RWPE1 (cell line): ENCODE measurements at places on chromosomes 13 and 19.

DNA sequence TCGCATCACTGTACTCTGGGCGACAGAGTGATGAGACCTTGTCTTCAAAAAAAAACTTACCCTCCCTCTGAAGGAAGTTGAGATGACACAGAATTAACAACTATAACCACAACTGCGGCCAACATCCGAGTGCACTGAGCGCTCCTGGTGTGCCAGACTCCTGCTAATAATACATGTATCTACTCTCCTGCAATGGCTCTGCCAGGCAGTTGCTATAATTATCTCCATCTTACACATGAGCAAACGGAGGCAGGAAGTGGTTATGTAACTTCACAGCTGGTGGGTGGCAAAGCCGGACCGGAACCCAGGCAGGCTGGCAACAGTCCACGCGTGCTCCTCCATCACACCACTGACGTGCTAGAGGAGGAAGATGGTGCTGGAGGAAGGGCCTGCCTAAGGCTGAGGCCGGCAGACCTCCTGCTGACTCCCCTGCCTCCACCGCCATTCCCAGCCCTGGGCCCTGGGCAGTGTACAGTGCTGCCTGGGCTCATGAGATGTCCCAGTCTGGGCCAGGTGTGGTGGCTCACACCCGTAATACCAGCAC lies 12.6 kb downstream of the XRCC1 start:
- no peak for DNase-seq

DNA sequence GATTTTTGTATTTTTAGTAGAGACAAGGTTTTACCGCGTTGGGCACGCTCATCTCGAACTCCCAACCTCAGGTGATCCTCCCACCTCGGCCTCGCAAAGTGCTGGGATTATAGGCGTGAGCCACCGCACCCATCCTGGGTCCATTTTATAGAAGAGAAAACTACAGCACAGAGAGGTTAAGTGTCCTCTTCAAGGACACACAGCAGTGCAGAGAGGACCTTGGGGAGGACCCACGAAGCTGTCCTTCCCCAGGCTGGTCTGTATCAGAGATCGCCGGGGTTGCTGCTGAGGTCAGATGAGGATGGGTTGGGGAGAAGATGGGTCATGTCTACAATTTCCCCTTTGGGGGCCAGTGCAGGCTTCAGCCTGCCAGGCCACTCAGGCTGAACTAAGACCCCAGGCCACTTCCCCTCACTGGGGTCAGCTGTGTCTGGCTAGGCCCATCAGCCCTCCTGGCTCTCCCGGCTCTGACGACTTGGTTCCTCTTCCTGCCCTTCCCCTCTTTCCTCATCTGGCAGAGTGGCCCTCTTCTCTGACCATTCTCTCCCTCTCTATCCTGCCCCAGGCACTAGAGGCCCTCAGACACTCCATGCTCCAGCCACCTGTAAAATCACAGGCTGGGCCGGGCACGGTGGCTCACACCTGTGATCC lies 9.6 kb downstream of the MYO1F start:
- no peak for DNase-seq

- no peak for DNase-seq
Measured at GRCh38 chr13:99022941-99023340, 45.1 kb upstream of the DOCK9 start.

- DNase-seq = no peak
Measured at GRCh38 chr19:28595722-28596480, 617.0 kb downstream of the UQCRFS1 start.

- DNase-seq = no peak
Measured at GRCh38 chr19:35435896-35436295, 12.2 kb upstream of the FFAR2 start.

DNA sequence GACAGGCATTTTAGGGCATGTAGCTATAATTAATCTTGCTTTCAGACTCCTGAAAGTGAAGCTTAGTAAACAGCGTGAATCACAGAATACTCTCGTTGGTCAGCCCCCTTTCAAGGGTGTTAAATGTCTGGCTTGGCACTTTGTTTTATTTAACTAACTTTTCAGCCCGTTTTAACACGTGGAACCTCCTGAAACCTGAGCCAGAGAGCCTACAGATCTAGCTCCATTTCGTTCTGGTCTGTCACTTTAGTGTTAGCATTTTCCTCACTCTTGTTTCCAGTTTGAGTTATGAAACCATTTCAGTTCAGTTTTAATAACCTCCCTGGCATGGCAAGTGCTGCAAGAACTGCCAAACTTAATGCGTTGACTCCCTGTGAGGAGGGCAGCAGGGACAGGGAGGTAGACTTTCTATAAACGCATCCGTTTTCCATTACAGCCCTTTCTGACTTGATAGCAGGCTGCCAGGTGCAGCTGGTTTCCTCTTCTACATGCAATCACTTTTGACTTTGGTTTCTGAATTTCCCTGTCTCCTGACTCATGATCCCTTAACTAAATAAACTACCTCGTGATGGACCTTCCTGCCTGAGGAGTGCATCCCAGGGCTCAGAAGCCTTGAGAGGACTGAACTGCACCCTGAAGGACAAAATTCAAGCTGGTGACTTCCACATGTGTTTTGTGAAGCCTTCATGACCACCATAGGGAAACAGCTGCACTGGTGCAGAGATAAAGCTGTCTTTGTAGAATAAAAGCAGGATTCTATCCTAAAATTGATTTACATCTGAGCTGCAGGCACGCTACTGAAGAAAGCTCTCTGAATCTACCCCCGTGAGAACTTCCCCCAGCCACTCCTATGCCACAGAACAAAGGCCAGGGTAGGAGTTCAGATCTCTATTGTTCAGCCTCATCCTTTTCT lies 192.6 kb downstream of the DLEU7 start:
- no peak for DNase-seq

DNA sequence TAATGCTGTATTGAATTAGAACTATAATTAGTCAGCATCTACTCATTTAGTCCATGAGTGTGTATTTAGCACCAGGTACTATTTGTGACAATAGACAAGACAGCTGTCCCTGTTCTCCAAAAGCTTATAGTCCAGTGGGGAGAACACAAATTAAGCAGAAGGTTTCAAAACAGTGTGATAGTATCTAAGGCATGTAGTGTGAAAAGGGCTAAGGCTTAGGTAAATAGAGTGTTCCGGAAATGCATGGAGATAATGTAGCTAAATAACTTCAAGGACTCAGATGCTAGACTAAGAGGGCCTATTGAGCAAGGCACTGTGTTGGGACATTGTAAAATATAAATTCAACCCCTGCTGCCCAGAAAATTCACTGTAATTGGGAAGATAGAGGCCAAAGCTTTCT lies 144.1 kb upstream of the MIR17HG start:
- DNase-seq = no peak

DNA sequence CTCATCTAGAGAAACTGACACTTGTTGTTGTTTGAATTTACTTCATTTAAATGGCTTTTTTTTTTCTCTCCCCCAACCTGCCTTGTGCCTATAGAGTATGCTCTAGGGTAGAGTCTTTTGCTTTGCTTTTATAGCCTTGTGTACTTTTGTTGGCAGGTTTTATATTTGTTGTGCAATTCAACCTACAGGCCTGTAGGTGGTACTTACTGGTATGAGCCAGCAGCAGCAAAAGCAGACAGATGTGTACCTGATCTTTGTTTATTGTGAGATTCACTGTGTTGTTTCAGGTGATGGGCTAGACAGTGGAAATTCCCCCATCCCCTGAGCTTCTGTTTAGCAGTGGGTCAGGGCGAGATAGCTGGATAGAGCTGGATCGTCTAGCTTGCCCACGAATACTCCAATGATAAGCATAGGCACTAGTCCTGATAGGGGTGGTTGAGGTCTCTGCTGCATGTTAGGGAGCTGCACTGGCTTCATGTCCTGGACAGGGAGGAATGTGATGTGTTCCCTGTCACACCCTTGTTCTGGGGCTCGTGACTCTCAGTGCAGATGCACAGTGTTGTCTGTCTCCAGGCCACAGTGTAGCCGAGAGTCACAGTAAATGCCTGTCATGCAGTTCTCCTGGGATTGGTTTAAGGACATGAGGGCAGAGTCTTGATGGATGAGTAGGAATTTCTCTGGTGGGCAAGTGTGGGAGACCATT lies 21.3 kb downstream of the DNAJC3 start:
- no peak for DNase-seq

DNA sequence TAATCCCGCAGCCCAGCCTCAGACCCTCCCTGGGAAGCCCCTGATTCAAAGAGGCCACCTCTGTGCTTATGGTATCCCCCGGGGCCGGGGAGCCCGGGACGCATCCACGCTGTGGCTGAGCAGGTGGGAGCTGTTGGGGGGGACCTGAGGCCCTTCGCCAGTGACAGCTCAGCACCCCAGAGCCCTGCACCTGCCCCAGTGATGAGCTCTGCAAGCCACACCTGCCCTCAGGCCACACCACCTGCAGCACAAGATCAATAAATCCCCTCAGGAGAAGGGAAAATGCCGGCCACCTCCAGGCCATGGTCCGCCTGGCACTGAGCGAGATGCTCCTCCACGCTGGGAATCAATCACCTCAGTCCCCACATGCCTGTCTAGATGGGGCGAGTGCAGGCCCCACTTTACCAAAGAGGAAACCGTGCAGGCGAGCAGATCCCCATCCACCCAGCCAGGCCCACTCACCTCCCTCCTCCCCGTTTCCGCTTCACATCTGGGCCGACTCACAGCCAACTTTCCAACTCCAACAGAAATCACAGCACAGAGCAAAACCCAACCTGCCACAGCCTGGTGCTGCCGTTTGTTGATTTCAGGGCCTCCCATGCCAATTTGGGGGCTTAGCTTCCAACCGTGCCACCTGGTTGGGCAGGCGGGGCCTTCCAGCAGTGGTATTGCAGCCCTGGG lies 12.8 kb downstream of the MOB3A start:
- no peak for DNase-seq

DNA sequence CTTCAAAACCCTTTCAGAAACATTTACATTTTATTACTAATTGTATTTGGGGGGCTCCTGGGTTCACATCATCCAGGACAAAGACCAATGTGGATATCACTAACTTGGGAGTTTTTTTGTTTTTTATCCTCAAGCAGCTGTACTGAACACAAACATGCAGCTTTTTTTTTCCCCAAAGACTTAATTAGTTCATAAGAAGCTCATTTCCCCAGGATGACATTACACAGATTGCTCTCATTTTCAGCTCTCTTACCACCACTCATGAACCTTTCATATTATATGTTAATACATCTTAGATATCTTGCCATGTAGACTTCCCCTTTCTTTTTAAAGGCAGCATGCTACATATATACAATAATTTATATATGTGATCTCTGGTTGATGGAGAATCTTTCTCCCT lies 118.7 kb upstream of the MAB21L1 start:
- DNase-seq = no peak

- no peak for DNase-seq
Measured at GRCh38 chr19:46926170-46927071, 65.6 kb downstream of the ARHGAP35 start.

- peak; percentile 74 for DNase-seq
Measured at GRCh38 chr19:12647490-12648071, 19.0 kb downstream of the MAN2B1 start.

DNA sequence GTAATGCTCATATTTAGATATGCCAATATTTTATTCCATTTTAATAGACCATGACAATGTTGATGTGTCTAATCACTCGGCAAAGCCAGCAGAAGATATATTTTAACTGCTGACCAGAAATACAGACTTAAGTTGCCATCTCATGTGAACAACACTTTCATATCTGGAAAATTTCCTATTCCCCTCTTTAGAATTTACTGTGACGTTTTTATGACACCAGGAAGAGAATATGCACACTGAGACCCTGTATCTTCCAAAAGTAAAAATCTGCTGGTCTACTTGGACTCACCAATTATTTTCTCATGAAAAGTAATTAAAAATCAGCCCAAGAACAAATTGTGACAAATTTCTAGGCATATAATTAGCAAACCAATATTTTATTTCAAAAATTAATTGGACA lies 2.1 kb downstream of the PROSER1 start:
- no peak for DNase-seq

DNA sequence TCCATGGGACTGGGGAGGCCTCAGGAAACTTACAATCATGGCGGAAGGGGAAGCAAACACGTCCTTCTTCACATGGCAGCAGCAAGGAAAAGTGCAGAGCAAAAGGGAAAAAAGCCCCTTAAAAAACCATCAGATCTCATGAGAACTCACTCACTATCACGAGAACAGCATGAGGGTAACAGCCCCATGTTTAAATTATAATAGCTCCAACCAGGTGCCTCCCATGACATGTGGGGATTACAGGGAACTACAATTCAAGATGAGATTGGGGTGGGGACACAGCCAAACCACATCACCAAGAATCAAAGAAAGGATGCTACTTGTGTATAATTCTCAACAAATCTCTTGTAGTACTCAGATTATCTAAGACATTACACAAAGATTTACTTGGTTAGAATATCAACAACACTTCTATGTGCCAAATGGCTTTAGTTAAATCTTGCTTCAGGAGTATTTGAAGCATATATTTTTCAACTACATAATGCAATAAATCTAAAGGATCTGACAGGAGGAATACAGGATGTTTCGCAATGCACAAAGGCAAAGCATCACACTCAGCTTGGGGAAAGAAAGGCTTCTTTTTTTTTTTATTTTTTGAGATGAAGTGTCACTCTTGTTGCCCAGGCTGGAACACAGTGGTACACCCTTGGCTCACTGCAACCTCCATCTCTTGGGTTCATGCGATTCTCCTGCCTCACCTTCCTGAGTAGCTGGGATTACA lies 180.0 kb downstream of the LHFPL6 start:
- no peak for DNase-seq

- DNase-seq = peak; percentile 98
Measured at GRCh38 chr13:50124536-50125303, 109.5 kb downstream of the KCNRG start.

- DNase-seq = peak; percentile 6
Measured at GRCh38 chr13:74287724-74288169, 153.5 kb upstream of the KLF12 start.
